Smooth muscle cell of the brain vasculature (primary cell): ENCODE measurements at places on chromosomes 2 and 18.

DNA sequence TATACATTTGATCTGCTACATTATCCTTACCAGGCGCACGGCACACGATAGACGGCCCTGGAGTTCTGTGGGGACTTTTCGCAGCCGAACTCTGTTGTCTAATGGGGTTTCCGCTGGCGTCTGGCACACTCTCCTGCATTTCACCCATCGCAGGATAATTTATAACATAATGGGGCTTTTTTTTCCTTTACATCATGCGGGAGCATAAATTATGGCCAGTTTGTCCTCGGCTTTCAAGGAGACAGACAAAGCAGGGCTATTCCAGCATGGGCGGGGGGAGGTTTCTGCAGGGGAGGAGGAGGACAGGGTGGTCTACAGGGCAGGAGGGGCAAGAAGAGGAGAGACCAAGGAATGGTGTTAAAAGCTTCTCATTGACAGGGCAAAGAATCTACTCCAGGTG lies 279.8 kb downstream of the CELF4 start:
- DNase-seq, result no peak

- DNase-seq, result peak; percentile 41
Observed at GRCh38 chr2:74573747-74574562, 19.4 kb downstream of the DOK1 start.

- no peak for DNase-seq
Observed at GRCh38 chr2:3476321-3476984, 42.9 kb downstream of the ADI1 start.

DNA sequence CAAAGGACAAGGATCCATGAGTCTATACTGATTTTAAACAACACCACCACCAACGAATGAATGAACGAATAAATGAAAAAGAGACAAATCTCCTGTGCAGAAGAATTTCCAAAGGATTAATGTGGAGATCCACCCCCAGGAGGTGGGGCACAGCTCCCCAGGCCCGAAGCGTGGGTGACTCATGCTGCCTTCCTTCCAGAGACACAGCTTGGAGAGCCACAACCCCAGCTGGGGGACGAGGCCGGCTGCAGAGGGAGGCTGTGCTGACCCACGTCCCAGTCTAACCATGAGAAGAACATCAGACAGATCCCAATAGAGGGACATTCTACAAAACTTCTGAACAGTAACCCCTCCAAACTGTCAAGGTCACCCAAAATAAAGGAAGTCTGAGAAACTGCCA lies 557.3 kb upstream of the SALL3 start:
- no peak for DNase-seq

- DNase-seq, result no peak
Observed at GRCh38 chr18:41881285-41881684, 73.7 kb upstream of the PIK3C3 start.

DNA sequence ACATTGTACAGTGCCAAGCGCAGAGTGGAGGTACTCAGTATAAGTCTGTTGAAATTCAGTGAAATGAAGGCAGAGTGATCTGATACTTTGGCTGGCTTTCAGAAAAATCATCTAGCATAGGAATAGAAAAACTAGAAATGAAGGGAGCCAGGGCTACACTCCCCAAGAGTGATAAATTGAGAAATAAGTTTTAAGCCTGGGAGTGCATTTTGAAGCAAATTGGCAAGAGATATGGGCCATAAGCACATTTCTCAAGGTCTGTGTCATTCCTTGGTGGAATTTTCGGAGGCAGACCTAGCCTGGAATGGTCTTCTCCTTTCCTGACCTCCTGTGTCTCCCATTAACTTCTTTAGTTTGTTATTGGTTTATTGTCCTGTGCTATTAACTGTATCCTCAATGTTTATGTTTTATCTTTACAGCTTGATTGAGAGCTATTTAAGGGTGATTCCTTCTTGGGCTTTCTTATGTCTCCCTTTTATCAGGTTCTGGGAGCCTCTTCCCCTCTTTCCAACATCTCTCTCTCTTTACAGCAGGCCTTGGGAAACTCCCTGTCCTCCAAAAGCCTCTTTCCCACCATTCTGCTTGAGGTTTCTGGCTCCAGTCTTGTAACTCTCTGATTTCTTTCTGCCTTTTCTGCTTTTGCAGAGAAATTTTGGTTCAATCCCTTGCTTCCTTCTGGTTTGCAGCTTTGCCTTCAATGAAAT lies 649.5 kb downstream of the SLC4A3 start:
- no peak for DNase-seq

DNA sequence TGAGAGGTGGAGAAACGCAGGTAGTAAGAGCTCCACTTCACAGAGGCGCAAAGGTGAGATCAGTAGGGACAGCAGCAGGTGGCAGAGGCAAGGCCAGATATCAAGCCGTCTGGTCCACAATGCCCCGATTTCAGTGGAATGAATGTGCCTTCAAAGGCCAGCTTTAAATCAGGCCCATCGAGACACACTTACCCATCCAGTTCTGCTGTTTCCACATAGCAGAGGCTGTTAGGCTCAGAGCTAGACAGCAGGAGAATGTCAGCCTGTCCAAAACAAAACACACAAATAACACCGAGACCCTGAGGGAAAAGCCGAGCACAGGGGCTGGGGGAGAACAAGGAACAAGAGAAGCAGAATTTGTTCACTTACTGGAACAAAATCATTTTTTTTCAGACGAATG lies 75.8 kb upstream of the NARS1 start:
- no peak for DNase-seq

DNA sequence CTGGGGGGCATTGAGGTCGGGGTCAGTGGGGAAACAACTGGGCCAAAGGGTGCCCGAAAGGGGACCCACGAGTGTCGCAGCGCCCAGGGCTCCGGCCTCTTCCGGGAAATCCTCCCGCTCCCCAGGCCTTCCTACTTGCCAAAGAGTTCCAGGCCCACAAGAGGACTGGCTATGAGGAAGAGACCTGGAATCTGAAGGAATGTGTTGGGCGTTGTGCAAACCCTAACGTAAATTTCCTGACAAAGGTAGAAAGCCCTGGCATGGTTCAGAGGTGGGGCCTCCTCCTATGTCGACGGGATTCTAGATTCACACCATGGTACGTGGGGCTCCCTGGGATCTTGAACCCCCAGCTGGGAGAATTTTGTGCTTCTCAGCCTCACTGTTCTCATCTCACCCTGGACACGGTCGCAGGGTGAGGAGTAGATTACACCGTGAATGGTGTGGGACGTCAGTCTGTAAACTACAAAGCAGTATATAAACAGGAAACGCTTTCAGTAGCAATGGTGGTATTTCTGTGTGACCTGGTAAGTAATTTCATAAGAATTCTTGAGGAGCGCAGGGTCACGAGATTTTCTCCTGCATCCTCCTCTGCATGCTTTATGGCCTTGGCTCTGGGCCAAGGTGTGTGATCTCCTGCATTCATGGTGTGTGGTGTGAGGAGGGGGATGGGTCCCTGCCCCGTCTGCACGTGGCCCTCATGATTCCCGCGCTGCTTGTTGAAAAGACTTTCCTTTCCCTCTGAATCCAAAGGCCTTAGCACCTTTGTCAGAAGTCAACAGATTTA lies 868 bp downstream of the HSBP1L1 start:
- no peak for DNase-seq
